ENCODE measurements at places on chromosomes 1 and 21.

DNA sequence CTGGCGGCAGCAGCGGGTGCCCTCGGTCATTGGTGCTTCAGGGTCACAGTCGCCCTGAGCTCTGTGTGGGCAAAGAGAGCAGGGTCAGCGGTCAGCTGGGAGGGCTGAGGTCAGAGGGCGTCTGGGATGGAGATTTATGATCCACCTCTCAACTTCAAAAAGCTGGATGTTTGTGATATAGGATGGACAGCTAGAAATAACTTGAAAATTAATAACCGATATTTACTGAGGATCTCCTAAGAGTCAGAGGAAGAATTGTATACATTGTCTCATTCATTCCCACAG lies 2.0 kb downstream of the LEFTY1 start:
- DNase-seq: no peak

DNA sequence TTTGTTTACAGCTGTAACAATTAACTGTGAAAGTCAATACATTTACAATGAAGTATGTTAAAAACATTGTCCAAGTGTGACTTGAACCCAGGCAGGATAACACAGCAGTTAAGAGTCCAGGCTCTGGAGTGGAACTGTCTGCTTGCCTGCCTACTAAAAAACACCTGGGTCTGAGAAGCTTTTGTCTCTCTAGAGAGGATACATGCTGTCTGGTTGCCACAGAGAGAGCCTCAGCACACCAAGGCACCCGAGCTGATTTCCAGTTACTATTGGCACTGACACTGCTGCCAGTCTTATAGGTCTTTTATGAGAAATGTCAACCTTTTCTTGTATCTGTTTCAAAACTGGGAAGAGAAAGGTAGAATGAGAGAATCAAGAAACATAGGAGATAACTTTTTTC lies 20.2 kb upstream of the RALGPS2 start:
- no peak for DNase-seq

DNA sequence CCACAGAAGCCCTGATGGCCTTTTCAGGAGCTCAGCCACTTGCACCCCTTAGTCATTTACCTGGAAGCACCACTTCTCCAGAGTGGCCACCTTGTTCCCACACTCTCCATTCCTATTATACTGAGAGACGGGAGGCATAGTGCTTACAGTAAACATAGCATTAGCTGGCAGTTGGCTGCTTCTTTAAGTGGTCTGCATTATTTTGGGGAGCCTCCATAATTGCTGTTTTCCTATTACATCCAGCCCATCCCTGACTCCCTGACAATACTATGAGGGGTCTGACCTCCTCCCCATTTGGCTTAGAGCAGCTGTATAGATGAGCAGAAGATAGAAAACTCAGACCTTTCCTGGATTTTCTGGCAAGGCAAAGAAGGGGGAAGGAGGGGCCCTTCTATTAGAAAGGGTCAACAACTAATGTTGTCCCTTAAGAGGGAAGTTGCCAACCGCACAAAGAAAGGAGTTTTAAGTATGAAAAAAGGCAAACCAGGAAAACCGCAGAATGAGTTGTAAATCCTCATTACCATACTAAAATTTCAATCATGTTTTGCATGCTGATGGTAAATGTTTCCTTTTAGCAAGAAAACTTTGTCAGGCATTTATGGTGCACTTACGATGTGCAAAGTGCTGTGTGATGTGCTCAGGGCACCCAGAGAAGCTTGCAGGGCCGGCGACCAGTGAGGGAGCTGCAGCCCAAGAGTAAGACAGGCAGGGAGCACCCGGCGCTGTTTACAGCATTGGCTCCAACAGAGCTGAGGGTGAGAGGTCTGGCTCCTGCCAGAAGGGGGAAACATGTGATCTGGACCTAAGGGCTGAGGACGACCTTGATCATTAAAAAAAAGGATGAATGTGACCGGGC lies 167.3 kb downstream of the ZZZ3 start:
- peak; percentile 26 for DNase-seq

DNA sequence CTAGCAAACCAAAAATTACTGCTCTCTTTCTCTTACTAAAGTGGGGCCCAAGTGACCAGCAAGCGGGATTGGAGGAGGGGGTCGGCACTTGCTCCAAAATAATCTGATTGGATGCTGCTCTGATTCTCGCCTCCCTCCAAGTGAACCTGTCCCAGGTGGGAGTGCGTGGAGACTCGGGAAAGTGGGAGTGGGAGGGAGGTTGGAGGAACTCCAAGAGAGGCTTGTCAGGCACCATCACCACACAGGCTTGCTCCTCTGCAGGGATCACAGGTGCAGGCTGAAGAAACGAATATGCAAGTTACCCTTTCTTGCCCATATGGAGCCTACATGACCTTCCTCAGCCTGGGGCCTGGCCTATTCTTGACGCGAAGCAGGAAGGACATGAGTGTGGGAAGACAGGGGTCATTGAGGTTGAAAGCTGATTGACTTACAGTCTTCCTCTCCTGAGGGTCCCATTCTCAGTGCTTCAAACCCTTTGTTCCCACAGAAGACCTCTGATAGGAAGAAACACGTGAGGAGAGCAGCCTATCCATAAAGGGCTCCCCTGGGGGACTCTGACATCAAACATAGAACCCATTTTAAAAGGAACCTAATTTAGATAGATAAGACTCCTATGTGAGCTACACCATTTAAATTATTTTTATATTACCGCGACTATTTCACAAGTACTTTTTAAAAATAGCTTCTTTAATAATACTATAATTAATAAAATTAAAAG lies 14.2 kb downstream of the RGS8 start:
- no peak for DNase-seq

DNA sequence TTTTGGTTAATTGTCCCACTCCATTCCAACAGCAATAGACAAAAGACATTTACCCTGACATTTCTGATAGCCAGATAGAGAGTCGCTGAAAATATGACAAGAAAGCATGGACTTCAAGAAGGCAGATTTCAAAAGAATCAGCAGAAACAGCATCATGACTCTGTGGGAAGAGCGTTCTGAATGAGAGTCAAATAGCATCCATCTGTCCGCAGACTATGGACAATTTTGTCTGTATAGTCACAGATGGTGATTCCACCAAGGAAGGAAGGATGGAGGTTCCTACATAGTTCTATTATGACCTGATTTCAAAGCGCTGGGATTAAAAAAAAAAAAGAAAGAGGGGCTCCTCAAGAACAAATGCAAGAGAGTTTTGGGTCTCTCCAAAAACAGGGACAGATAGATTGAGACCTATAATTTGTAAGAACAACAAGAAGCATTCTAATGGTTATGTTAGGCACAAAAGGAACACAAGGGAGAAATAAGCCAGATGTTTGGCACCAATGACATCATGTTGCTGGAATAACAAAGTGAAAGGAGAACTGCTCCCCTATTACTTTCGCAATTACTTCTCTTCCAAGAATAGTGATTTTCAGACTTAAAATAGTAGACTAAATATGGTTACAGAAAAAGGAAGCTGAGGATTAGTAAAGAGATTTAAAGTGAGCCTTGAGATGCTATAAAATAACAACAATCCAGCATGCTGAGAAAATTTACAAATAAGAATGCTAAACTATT lies 28.5 kb downstream of the NIBAN1 start:
- no peak for DNase-seq

GRCh38 chr1:233034836-233035235 lies 84.4 kb downstream of the NTPCR start:
- DNase-seq: no peak

DNA sequence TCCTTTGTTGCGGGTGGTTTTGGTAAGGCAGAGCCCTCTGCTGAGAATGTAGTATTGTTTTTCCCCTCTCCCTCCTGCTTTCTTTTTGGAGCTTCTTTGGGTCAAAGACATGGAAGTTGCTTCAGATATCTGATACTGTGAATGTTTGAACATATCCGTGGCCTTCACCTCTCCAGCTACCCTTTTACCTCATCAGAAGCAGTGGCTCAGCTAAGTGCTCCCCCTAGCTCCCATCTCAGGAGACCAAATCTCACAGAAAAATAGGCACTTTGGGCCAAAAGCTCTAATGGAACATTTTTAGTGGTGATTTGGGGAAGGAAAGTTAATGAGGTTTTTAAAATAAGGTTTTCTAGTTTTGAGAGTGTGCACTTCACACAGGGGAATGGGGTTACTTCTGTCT lies 6.3 kb downstream of the TMEM200B start:
- no peak for DNase-seq

- DNase-seq: no peak
Observed at GRCh38 chr1:163013826-163014600, 55.1 kb upstream of the RGS4 start.

- peak; percentile 56 for DNase-seq
Observed at GRCh38 chr1:56436912-56437417, 142.4 kb downstream of the PLPP3 start.

DNA sequence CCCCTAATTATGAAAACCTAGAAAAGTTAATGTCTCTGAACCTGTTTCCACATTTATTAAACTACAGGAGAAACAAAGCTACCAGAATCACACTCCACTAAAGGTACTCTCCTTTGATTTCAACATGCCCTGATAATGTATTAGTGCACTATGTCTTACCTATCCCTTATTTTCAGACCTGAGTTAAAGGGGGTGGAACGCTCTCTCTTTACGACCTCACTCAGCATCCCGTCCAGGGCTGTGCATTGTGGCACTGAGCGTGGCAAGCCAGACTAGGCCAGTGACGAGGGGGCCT lies 678 bp downstream of the LSM10 start:
- no peak for DNase-seq

DNA sequence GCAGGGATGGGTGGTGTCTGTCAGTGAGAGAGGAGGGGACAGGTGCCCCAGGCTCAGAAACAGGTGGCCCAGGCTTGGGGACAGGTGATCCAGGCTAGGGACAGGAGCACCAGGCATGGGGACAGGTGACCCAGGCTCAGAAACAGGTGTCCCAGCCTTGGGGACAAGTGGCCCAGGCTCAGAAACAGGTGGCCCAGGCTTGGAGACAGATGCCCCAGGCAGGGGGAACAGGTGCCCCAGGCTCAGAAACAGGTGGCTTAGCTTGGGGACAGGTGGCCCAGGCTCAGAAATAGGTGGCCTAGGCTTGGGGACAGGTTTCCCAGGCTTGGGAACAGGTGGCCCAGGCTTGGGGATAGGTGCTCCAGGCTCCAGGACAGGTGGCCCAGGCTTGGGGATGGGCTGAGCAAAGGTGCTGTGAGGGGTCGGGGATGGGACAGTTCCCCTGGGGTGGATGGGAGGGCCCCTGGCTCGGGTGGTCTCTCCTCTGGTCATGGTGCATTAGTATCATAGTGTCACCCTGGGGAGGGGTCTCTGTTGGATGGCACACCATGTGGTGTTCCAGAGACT lies 87.7 kb upstream of the C1orf174 start:
- DNase-seq: no peak

GRCh38 chr1:180961622-180962021 lies 48.9 kb downstream of the KIAA1614 start:
- DNase-seq: no peak

- DNase-seq: no peak
Observed at GRCh38 chr1:22712502-22713271, 2.0 kb downstream of the EPHB2 start.

- no peak for DNase-seq
Observed at GRCh38 chr1:168835176-168835575, 106.2 kb upstream of the DPT start.

DNA sequence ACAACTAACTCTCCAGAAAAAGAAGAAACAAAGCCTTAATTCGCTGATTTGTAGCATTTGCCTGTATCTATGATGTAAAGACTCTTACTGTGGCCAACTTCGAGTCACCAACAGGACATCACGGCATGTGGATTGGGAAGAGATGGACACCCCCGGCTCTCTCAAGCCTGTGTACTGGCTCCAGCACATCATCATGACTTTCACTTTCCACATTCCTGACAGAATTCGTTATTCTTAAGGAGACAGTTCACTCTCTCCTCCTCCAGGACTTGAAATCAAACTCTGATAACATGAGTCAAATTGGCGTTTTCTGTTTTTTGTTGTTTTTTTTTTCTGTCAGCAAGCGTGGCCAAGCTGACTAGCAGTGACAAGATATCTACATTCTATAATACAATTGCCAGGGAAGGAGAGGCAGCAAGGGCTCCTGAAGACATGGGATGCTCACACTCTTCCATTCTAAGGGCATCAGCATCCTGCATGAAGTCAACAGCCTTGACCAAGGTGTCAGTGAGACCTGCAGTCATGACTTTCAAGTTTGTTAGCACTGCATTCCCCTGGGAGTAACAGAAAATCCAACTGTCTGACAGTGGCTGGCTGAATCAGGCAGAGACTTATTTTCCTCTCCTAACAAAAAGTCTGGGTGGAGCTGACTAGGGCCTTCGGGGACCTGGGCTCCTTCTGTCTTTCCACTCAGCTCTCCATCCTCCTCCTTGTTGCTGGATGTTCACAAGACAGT lies 13.3 kb upstream of the TRAF3IP3 start:
- DNase-seq: no peak

- no peak for DNase-seq
Observed at GRCh38 chr1:89262643-89263042, 10.0 kb downstream of the GBP5 start.

- DNase-seq: no peak
Observed at GRCh38 chr1:178620584-178621475, 104.2 kb upstream of the RALGPS2 start.

DNA sequence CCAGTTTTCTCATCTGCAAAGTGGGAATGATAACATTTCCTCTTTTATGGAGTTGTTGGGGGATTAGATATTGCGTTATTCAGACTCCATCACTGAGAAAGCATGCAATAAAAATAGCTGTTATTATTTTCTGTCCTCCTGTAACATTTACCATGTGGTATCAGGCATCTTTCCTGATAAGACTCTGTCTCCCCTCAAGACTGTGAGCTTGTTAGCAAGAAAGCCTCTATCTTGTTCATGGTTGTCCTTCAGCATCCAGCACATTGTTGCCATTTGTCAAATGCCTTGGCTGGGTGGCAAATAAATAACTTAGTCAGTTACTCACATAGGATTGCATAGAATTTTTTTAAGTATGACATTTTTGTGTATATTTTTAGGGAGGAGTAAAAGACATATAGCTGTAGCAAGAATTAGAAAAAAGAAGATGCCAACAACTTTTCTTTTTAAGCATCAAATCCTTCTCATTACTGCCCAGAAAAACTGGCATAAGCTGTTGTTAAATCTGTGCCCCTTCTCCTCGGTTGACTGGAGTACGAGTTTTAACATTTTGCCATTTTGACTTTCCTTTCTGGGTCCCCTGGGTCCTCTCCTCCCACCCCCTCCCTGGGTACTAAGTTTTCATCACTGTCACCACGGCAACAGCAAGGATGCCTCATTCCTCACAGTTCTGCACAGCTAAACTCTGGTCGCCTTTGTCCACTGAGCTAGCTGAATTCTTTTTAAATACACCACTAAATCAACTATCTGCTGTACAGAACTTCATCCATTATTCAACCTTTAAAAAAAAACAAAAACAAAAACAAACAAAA lies 1.0 kb upstream of the JAM2 start:
- no peak for DNase-seq

- no peak for DNase-seq
Observed at GRCh38 chr1:42195841-42196240, 31.3 kb upstream of the GUCA2A start.

- DNase-seq: no peak
Observed at GRCh38 chr1:175434283-175434860, 241.8 kb upstream of the KIAA0040 start.

- no peak for DNase-seq
Observed at GRCh38 chr21:28632755-28633408, 359.8 kb downstream of the LTN1 start.
